Activated T-cell treated with anti-CD3 and anti-CD28 coated beads for 48 hours (primary cell): ENCODE measurements at places on chromosomes 5 and 9.

- DNase-seq = no peak
Observed at GRCh38 chr5:87252283-87252605, 15.4 kb upstream of the RASA1 start.

DNA sequence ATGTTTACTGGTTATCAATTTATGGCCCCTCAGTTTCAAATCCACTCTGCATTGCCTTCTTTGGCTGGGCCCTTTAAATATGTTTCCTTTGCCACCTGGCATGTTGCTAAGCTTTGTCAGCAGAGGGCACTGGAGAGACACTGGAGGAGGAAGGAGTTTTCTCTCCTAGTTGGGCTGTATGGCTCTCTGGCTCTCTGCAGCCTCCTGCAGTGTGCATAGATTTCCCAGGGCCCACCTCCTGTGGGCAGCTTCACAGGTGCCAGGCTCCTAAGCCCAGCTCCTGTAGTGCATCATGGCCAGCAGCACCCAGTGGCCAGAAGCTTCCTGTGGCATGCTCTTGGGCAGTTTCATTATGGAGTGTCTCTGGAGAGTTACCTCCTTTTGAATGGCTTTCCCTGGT, 23.3 kb downstream of the CAVIN4 start:
- no peak for DNase-seq

DNA sequence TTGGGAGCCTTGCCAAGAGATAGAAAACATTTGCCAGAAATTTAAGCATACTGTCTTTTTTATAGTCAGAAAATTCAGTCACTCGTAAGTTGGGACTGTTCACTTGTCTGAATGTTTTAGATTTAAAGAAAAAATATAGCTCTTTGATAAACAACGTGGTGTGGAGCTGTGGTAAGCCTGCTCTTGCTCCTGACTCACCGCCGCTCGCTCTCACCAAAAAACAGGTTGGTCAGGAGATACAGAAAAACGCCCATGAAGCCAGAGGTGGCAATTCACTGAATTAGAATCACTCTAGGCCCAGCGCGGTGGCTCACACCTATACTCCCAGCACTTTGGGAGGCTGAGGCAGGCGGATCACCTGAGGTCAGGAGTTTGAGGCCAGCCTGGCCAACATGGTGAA, 6.2 kb downstream of the LNPEP start:
- no peak for DNase-seq

GRCh38 chr5:56064984-56065383, 70.2 kb upstream of the IL6ST start:
- no peak for DNase-seq

- DNase-seq = no peak
Observed at GRCh38 chr5:157369507-157369906, 90.5 kb upstream of the NIPAL4 start.

GRCh38 chr5:114789773-114790402, 379.8 kb downstream of the TRIM36 start:
- DNase-seq = no peak

DNA sequence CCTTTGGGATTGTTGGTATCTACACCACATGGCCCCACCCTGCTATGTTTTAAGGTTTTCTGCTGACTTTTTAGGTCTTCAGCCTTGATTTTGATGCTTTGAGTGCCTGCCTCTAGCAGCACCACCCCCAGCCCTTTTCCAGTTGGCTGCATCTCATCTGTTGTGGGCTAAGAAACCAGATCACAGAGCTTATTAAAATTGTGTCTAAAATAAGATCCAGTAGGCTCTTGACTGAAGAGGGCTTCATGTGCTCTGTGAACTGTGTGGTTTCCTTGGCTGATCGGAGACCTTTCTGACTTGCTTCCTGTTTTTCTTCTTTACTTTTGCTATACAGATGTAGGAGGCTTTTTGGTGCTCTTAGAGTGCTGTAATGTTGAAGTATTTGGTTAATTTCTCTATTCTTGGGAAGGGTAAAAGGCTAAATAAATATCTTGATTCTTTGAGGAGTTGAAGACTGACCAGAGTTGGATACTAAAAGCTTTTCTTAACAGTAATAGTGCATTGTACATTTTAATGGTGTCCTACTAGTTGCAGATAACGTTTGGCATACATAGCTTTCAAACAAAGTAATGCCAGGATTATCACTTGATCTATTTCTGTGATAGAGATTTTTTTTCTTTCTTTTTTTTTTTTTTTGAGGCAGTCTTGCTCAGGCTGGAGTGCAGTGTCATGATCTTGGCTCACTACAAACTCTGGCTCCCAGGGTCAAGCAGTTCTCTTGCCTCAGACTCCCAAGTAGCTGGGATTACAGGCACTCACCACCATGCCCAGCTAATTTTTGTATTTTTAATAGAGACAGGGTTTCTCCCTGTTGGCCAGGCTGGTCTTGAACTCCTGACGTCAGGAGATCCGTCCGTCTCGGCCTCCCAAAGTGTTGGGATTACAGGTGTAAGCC, 4.5 kb downstream of the UBE2D2 start:
- no peak for DNase-seq

DNA sequence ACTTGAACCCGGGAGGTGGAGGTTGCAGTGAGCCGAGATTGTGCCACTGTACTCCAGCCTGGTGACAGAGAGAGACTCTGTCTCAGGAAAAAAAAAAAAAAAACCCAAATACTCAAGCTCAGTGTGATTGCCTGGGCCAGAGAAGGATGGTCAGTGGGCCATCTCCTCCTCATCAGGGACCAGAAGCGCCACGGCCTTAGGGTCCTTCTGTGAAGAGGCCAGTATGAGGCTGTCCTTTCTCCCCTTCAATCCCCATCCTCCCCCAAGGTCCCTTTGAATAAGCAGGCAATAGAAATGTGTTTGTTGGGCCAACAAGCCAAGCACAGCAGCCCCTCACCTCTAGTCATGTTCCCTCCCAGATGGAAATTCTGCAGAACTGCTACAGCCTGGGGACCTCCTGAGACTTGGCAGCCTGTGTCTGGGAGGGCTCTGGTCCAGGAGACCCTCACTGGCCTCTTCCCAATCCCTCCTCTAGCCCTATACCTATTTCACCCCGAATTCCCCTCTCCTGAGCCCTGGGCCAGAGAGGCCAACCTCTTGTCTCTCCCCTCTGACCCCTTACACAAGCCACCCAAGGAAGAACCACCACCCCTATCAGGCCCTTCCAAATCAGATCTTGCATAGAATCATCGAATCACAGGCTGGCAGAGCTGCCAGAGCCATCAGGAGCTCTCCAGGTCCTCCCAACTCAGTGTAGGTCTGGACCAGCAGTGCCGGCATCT, 1.0 kb downstream of the CSF1R start:
- no peak for DNase-seq

DNA sequence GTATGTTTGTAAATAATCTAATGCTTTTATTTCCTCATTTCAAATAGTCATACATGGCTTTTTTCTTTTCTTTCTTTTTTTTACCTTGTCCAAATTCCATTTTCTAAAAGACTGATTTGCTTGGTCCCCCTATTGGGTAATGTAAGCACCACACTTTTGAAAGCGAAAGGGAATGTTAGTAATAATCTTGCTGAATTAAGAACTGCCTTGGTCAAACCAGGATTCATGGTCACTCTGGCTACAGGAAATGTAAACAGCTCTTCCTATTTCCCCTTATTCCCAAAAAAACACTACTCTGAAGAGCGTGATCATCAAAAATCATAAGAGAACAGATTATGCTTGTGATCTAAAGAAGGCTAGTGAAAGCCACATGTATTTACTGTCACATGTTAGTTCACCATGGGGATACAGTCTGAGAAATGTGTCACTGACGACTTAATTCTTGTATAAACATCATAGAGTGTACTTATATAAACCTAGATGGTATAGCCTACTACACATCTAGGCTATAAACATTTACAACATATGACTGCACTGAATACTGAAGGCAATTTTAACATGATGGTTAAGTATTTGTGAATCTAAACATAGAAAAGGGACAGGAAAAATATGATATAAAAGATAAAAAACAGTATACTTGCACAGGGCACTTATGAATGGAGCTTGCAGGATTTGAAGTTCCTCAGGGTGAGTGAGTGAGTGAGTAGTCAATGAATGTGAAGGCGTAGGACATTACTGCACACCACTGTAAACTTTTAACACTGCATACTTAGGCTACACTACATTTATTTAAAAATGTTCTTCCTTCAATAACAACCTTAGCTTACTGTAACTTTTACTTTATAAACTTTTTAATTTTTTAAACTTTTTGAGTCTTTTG, 75.3 kb downstream of the HMGCR start:
- DNase-seq = no peak

DNA sequence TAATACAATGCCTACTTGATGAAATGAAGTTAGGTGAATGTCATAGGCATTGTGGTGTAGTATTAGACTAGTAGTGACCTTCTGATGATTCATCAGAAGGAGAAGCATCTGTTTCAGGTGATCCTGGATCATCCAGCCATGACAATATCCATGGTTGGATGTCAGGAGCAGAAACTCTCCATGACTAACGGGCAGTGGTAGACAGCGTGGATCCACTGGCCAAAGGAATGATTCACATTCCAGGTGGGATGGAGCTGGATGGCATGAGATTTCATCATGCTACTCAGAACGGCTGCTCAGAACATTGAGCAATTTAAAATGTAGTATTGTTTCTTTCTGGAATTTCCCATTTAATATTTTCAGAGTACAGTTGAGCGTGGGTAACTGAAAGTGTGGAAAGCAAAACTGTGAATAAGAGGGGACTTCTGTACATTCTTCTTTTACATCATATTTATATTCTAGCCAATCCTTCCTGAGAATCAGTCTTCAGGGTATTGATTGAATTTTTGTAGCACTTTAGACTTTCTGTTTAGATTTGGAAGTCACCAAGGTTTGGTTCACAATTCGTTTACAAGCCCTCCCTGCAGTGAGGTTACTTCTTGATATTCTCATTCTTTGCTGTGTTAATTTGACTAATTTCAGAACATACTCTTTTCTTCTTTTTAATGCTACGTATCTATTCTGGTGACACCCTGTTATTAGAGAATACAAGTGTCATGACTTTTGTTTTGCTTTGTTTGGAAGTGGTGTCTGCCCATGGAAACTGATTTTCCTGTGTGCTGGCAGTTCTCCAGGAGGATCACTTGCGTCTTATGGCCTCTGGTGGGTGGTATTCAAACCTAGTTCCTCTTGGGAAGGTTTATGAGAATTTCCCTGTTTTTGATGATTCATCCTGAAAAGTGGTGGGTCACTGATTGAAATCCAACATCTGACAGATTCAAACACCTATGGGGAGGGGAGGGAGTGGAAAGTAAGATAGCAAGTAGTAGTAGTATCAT, 12.2 kb upstream of the CLINT1 start:
- DNase-seq = no peak

DNA sequence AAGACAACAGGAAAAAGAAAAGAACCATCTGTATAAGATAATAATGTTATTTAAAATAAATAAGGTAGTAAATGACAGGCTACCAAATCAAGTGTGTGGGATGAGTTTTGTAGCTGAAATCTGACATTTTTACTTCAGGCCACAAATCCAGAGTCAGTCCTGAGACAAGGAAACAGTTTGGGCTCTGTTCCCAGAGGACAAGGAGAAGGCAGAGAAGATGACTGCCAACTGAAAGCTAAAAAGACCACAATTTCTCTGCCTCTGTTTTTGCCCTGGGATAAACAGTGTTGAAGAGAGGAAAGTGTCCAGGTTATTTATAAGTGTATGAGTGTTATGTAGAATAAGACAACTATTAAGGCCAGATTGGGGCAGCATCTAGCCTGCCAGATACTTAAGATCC, 180.5 kb downstream of the NFIB start:
- DNase-seq = no peak

DNA sequence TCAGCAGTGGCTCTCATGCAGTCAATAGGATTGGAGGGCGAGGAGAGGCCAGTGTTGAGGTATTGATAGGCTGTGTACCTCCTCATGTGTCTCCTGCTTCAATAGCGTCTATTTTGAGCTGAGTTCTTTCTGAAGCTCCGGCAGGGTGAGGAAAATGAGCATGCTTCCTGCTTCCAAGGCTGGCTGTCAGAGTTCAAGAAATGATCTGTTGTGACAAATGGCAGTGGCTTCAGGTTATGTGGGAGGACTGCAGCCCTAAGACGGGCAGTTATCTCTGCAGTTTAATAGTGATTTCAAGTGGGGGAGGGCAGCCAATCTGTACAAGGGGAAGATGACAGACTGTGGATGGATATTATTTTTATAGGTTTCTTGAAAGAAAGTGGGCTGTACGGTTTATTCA, 54.0 kb upstream of the CXCL14 start:
- no peak for DNase-seq

DNA sequence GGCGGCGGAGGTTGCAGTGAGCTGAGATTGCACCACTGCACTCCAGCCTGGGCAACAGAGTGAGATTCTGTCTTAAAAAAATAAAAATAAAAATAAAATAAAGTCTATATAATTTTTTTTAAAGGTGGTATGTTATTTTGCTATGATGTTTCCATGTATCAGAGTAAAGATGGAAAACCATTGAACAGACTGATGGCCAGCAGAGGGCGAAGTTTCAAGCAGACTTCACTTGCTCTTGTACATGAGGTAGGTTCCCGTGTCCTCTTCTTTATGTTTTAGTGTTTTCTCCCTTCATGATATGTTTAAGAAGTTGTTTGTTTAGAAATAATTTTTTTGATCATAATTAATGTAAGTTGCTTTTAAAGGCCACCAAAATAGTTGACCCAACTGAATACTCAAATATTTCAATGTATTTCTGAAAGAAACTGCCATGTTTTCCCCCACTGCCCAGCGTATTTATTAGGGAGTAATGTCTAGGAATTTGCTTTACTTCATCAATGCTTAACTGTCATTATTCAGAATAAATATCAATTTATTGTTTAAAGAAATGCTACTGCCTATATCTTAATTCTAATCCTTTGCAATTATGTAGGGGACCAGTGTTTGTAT, 146.4 kb downstream of the HACD4 start:
- DNase-seq = peak; percentile 33

DNA sequence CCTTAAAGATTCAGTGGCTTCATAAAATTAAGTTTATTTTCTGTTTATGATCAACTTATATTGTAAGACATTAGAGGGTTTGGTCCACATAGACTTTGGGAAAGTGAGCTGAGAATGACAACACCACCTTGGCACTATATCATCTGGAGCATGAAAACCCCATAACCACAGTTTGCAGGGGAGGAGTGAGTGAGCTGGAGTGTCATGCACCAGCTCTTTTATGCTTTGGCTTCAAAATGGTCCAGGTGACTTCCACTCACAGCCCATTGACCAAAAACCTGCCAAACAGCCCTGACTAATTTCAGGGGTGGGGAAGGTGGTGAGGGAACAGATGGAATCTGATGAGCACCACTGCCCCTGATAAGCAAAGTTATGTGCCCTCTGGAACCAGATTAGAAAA, 295.8 kb downstream of the DMRTA1 start:
- no peak for DNase-seq

DNA sequence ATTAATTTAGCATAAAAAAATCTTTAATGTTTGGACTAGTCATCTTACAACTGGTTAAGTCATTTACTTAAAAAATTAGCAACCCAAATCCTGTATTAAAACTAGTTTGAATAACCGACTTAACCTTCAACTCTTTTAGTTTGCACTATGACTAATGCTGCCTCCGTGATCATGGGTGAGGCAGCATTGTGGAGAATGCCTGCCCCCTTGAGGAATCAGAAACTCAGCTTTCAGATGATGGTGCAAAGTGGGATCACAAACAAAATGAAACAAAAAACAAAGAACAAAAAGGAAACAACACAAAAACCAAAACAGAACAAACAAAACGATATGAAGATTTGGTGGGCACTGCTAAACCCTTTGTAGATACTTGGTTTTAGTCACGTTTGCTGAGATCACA, 127.0 kb upstream of the PALM2AKAP2 start:
- DNase-seq = no peak

GRCh38 chr9:136972335-136972734, 5.0 kb upstream of the PTGDS start:
- no peak for DNase-seq
